ENCODE measurements at places on chromosomes 13 and 19.

DNA sequence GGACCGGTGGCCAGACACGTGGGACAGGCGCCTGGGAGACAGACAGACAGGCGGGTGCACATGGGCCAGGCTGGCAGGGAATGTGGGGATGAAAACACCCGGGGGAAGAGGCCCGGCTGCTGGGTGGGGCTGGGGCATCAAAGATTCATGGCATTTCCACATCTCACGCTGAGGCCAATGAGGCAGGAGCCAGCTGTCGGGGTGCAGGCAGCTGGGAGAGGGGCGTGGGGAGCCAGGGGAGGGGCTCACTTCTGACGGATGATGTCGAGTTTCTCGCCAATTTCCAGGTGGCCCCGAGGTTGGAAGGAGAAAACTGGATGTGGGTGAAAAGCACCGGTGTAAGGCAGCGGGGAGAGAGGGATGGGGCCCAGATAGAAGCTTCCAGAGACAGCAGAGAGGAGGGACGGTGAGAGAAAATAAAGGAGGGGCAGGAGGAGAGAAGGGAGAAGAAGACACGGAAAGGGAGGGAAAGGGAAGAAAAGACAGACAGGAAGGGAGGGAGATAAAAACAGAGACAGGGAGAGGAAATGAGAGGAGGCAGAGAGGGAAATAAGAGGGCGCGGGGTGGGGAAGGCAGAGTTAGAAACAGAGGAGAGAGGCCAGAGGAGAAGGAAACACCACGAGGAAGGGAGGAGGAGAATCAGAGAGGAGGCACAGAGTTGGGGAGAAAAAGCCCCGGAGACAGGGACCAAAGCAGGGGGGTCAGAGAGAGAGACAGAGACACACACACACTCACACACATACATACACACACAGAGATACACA, 8.0 kb upstream of the CCER2 start:
- DNase-seq = no peak

DNA sequence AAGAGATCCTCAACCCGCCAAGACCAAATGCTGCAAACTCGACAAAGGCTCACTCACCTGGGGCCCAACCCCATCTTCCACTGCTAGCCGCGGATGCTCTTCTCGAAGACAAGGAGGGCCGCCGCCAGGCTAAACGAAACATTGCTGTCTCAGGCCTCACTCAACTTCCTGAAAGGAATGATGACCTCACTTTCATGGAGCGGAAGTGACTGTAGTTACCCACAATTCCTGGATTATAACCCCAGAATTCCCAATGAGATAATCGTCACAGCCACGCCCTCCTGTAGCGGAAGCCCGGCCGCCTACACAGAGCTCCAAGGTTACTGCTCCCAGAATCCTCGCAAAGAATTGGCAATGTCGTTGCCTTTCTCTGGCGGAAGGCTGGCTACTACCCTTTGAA, 10.5 kb upstream of the ZNF112 start:
- DNase-seq = no peak

DNA sequence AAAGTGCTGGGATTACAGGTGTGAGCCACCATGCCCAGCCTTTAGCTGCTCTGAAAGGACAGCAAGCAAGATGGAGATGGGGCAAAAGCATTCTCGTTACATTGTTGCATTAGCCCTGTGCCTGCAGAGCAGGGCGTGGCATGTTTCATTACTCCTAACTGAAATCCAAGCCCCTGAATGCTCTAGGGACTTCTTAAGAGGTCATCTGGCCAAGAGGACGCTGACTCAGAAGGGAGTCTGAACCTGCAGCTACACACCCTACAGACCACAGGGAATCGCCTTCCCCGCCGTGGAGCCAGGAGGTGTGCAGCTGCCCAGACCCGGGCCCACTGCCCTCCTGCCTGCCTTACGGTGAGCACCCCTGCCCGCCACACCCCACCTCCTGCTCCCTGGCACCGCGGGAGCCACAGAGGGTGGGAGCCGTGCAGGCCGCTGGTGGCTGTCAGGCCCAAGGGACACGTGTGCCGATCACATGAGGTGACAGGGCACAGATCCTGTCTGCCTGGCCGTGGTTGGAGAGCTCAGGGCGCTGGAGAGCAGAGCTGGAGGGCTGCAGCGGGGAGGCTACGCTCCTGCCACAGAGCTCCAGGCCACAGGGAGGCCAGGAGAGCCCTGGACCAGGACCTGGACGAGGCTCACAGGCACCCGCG, 27.2 kb downstream of the ADPRHL1 start:
- DNase-seq = no peak

DNA sequence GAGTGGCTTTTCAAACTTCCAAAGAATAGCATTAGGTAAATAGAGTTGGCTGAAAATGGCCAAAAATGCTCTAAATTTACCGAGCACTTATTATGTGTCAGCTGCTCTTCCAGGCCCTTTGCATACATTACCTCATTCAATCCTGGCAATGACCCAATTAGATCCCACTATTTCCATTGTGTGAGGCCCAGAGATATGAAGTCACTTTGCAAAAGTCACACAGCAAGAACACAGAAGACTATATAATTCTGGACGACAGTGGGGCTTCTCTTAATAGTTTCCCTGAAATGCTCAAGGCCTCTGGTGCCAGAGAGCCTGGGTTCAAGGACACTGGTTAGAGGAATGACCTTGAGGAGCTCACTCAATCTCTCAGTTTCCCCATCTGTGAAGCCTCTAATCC, 146.8 kb downstream of the IER2 start:
- DNase-seq = no peak

- no peak for DNase-seq
These were observed 1.5 kb downstream of the PLEKHF1 start for GRCh38 chr19:29666578-29667386.

DNA sequence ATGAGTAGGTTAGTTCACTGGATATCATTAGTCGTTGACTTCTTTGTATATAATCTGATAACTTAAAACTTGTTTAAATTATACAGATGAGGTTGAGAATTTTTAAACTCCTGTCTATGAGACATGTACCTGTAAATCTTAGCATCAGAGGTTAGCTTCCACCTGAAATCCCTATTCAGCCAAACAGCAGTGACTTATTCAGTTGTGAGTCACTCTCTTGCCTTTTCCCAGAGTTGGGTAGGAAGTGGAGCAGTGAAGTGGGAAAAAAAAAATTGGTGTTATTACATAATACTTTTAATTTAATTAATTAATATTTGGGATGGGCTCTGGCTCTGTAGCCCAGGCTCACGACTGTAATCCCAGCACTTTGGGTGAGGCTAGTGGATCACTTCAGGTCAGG, 32.9 kb downstream of the ZNF701 start:
- DNase-seq = no peak

DNA sequence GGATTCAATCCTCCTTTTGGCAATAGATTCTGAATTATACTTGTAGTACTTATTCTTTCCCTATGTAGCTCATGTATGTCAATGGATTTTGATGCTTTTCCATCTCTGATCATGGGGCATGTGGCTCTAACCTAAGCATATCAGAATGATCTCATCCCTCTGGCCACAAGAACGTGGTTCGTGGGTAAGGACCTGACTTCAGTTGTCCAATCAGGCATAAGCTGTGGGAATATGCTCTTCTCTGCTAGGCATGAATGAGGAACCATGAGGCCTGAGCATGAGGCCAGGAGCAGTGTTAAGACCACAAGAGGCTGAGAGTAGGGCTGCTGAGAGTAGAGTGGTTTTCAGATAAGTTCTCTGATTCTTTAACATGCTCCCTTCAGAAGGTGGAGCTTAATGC, 292.4 kb upstream of the TSHZ3 start:
- no peak for DNase-seq

- no peak for DNase-seq
These were observed 56.6 kb downstream of the TBC1D4 start for GRCh38 chr13:75425216-75426009.

- no peak for DNase-seq
These were observed 151.7 kb downstream of the DCLK1 start for GRCh38 chr13:35979361-35979951.

DNA sequence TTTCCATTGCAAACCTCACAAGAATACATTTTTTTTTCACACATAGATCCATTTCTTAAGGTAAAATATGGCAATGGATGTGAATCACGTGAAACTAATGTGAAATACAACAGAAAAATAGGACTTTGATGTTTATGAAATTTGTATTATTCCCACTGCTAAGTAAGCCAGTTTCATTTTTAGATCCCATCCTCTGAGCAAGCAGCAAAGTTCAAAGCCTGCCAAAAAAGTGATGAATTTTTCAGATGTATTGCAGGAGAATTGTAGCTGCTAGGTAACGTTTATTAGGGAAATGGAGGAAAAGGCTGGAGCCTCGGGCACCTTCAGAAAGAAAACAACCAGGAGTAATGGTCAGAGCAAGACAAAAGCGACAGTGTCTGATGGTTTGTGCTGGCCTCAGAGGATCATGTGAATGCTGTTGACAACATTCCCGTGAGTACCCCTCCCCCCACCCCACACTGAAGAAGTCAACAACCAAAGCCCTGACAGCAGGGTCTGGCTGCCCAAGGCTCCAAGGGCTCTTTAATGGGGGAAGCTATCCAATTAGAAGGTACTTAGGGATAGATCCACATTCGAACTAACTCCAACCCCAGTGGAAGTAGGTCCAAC, 95.5 kb downstream of the OXGR1 start:
- DNase-seq = no peak

GRCh38 chr13:73945871-73946270, 188.3 kb downstream of the KLF12 start:
- no peak for DNase-seq

GRCh38 chr13:92716749-92717148, 509.9 kb upstream of the GPC6 start:
- no peak for DNase-seq

DNA sequence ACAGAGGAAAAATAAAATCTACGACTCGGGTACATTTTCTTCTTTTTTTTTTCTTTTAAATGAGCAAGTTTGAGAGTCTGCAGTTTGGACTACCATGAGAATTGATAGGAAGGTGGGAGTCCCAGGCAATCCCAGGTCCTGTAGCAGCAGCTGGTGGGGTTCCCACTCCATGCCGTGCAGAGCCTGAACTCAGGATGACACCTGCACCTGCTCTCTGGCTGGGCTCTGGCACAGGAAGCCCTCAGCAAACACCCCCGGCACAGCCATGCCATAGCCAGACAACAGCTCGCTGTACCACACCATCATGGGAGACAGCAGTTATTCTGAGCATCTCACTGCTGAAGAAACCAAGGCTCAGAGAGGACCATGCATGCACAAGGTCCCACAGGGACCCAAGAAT, 6.2 kb upstream of the GP6 start:
- DNase-seq = no peak

- DNase-seq = peak; percentile 80
These were observed 543 bp upstream of the NUP62 start for GRCh38 chr19:49929611-49930482.

GRCh38 chr13:80753866-80754265, 412.9 kb upstream of the SPRY2 start:
- DNase-seq = no peak

DNA sequence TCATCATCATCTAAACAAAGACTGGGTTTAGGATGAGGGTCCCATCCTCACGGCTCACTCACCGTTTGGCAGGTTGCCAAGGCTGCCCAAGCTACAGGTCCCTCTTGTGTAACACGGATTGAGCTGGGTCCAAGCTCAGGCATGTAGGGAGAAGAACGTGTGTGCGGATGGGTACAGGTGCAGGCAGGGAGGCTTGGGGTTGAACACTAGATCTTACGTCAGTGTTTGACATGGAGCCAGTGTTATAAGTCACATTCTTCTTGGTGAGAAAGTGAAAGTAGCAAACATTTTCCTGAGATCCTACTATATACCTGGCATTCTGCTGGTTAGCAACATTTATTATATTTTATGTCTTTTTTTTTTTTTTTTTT, 136.8 kb upstream of the RNF113B start:
- DNase-seq = no peak

DNA sequence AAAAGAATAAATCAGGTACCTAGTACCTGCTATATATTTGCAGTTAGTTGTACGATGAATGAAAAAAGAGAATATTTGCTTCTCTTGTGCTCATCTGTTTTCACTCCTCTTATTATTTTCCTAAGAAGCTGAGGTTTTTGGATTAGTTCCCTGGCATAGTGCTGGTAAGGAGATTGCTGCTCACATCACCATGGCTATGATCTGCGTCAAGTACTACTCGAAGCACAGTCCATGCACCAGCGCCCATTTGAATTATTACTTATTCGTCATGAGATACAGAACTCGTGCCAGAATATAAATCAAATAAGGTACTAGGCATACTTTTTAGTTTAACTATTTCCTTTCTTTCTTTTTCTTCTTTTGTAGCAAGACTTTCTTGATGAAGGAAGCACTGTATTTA, 7.1 kb downstream of the SERTM1 start:
- DNase-seq = no peak

- DNase-seq = no peak
These were observed 17.1 kb downstream of the UCHL3 start for GRCh38 chr13:75566658-75567057.

DNA sequence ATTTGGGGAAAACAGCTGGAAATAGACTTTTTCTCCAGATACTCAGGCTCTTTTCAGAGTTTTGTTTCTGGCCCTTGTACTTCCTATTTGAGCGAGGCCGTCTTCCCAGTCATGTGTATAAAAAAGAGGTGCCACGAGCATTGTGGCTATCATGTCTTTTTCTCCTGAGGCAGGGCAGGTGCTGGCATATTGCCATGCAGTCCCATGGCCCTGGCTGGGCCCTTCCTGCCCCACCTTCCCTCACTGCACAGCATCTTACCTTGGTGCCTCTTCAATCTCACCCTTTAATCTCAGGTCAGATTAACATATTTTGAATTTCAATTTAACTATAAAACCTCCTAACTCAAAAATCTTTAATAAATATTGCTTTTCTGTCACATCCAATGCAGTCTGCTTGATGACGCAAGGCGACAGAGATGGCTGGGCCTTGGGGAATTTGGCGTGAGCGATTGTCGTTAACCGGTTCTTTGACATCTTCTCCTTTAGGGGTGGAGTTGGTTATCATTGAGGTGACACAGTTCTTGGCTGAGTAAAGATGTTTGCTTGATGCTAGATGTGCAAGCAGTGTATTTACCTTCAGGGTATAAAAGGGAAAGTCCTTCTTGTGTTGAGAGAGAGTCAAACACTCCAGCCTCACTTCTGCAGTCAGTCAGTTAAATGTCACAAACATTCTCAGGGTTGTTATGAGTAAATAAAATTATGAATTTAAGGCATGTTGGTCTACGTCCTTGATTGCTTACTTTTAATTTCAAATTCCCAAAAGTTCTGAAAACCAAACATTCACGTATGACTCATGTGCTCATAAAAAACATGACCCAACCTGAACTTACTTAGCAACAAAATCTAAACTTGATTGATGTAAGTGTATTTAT, 289.9 kb downstream of the MYO16 start:
- no peak for DNase-seq

Data from stimulated activated CD4-positive, alpha-beta T cell treated with anti-CD3 and anti-CD28 coated beads, Interleukin-15, amount 100 ng/mL, for 1 hour (primary cell).